Psoas muscle (tissue), 8 donors: ENCODE measurements at places on chromosomes 7 and 10. TPM values are rescaled to one million over a fixed set of nuclear protein-coding genes. Genes with fewer than 3 reads are reported as not detected.

EPDR1 gene
- 83.1 TPM for total RNA-seq

SLIT1 gene
- 0.30 TPM for total RNA-seq

GLI3 gene
- 3.2 TPM for total RNA-seq

CPA1 gene
- total RNA-seq: 1.5 TPM

HOXA6 gene
- 2.9 TPM for total RNA-seq

COL13A1 gene
- 0.94 TPM for total RNA-seq

GRCh38 chr10:44402465-44403195 is 17.7 kb upstream of the CXCL12 start:
- no peaks in the 10 kb centered on the region for H3K4me1 ChIP-seq
- no peak overlapping the region for H3K27ac ChIP-seq
- no peak overlapping the region for H3K4me3 ChIP-seq
- DNase-seq: no peak

- no peak overlapping the region for H3K4me3 ChIP-seq
- no peak for DNase-seq
- H3K27ac ChIP-seq: no peak overlapping the region
- H3K36me3 ChIP-seq: no peaks in the 10 kb centered on the region
- H3K4me1 ChIP-seq: peaks cover 5% of the 10 kb centered on the region
- H3K27me3 ChIP-seq: no peaks in the 10 kb centered on the region
Observed at GRCh38 chr7:15336146-15336545, 225.7 kb downstream of the AGMO start.

GRCh38 chr7:138891446-138891810 is 89.8 kb downstream of the KIAA1549 start:
- DNase-seq: no peak
- no peak overlapping the region for H3K27ac ChIP-seq
- peaks cover 7% of the 10 kb centered on the region for H3K4me1 ChIP-seq
- H3K27me3 ChIP-seq: no peaks in the 10 kb centered on the region
- no peaks in the 10 kb centered on the region for H3K36me3 ChIP-seq

DNA sequence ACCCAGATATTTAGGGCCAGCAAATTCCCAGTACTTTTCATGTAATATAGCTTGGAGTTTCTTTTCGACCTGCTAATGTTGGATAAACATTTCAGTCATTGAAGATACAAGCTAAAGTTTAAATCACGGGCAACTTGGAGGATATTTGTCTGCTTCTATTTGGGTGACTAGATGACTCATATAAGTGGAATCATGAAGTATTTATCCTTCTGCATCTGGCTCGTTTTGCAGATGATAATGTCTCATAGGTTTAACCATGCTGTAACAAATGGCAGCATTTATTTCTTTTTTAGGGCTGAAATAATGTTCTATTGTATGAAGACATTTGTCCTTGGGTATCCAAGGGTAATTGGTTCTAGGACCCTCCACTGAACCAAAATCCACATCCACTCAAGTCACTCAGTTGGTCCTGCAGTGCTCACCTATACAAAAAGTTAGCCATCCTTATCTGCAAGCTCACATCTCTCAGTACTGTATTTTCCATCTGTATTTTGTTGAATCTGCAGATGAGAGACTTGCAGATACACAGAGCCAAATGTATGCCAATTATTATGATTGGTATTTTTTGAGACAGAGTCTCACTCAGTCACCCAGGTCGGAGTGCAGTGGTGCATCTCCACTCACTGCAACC is 187.2 kb upstream of the CSTF2T start:
- no peak for DNase-seq
- no peaks in the 10 kb centered on the region for H3K4me1 ChIP-seq
- H3K36me3 ChIP-seq: no peaks in the 10 kb centered on the region
- no peaks in the 10 kb centered on the region for H3K27me3 ChIP-seq

DNA sequence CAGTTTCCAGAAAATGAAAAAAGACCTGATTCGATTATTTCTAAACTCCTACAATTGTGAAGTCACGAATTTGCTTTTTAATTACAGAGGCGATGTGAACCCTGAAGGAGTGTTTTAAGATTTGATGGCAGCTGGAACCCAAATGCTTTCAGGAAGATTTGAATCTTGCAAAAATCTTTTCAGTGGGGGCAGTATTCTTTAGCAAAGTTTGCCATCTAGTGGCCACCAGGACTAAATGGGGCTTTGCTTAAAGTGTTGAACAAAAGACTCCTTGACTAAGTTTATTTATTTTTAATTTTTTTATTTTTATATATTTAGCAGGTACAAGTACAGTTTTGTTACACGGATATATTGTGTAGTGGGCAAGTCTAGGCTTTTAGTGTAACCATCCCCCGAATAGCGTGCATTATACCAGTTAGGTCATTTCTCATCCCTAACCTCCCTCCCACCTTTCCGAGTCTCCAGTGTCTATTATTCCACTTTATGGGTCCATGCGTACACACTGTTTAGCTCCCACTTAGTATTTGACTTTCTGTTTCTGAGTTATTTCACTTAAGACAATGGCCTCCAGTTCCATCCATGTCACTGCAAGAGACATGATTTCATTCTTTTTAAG is 98.8 kb downstream of the CACNB2 start:
- H3K27me3 ChIP-seq: peaks cover 9% of the 10 kb centered on the region
- no peak overlapping the region for H3K27ac ChIP-seq
- H3K4me3 ChIP-seq: no peak overlapping the region
- no peaks in the 10 kb centered on the region for H3K4me1 ChIP-seq

- no peak overlapping the region for H3K4me3 ChIP-seq
- no peaks in the 10 kb centered on the region for H3K4me1 ChIP-seq
- H3K36me3 ChIP-seq: peaks cover 5% of the 10 kb centered on the region
- DNase-seq: no peak
Observed at GRCh38 chr10:93680412-93681047, 21.9 kb downstream of the FRA10AC1 start.

- peaks cover 7% of the 10 kb centered on the region for H3K27me3 ChIP-seq
- no peak overlapping the region for H3K4me3 ChIP-seq
- no peak overlapping the region for H3K27ac ChIP-seq
- no peak for DNase-seq
Observed at GRCh38 chr10:133279326-133280226, 2.9 kb upstream of the ADAM8 start.

DNA sequence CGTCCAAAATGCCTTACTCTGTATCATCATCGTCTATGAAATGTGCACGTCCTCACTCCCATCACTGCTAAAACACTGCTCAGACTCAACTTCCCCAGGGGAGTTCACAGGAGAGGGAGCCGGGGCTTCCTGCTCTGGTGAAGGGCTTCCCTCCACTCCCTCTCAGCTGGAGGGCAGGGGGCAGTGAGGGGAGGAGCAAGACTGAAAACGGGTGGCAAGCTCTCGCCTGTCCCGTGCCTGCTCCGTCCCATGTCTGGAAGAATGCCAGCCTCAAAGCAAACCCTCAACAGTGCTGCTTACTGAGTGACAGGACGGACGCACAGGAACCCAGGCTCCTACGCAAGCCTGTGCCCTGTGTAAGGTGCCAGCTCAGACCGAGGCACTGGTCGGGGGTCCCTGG is 25.1 kb downstream of the PRKAG2 start:
- no peak overlapping the region for H3K27ac ChIP-seq
- H3K36me3 ChIP-seq: no peaks in the 10 kb centered on the region
- H3K4me3 ChIP-seq: no peak overlapping the region
- DNase-seq: peak; percentile 65

- no peaks in the 10 kb centered on the region for H3K27me3 ChIP-seq
- H3K4me3 ChIP-seq: peak overlapping the region; percentile 75
- no peak overlapping the region for H3K27ac ChIP-seq
- peaks cover 9% of the 10 kb centered on the region for H3K4me1 ChIP-seq
- DNase-seq: no peak
Observed at GRCh38 chr7:148982654-148983199, 45.6 kb downstream of the PDIA4 start.

GRCh38 chr7:36227223-36227622 is 74.2 kb downstream of the EEPD1 start:
- peaks cover 51% of the 10 kb centered on the region for H3K4me1 ChIP-seq
- no peaks in the 10 kb centered on the region for H3K36me3 ChIP-seq
- H3K27ac ChIP-seq: peak overlapping the region; percentile 53
- DNase-seq: peak; percentile 71
- no peak overlapping the region for H3K4me3 ChIP-seq

GRCh38 chr7:117548035-117548434 is 68.2 kb downstream of the CFTR start:
- no peaks in the 10 kb centered on the region for H3K4me1 ChIP-seq
- no peak for DNase-seq
- H3K4me3 ChIP-seq: no peak overlapping the region
- no peaks in the 10 kb centered on the region for H3K36me3 ChIP-seq
- no peak overlapping the region for H3K27ac ChIP-seq

DNA sequence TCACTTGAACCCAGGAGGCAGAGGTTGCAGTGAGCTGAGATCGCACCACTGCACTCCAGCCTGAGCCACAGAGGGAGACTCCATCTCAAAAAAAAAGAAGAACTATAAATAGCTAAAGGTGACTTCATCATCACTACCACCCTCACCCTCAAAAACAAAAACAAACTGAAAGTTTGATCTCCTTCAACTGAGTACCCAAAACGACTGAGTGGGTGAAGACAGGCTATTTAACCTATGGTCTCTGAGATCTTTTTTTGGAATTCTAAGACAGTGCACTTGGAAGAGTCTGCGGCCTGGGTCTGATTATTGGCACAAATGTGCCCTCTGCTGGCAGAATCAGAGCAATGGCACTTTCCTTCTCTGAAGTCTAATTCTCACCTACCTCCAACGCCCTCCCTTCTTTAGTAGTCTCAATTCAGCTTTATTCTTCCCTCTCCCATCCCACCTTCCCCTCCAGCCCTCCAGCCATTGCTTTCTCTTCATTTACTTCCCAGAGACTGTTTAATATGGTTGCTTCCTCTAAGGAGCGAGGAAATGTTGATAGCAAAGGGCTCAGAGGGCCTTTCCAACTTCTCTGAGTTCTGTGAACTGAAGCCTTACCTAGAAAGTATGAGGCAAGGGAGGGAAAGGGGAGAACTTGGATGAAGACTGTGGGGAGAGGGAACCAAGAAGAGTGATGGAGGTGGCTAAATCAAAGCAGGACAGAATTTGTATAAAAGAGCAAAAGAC is 2.9 kb upstream of the MYOZ1 start:
- H3K27ac ChIP-seq: peak overlapping the region; percentile 98
- H3K4me1 ChIP-seq: peaks cover 50% of the 10 kb centered on the region
- H3K36me3 ChIP-seq: no peaks in the 10 kb centered on the region
- no peak for DNase-seq
- H3K4me3 ChIP-seq: no peak overlapping the region

- H3K27ac ChIP-seq: no peak overlapping the region
- no peak overlapping the region for H3K4me3 ChIP-seq
- no peaks in the 10 kb centered on the region for H3K4me1 ChIP-seq
- no peaks in the 10 kb centered on the region for H3K36me3 ChIP-seq
- H3K27me3 ChIP-seq: no peaks in the 10 kb centered on the region
- DNase-seq: no peak
Observed at GRCh38 chr7:90536449-90536848, 59.7 kb upstream of the CDK14 start.

- no peaks in the 10 kb centered on the region for H3K36me3 ChIP-seq
- H3K27ac ChIP-seq: no peak overlapping the region
- no peaks in the 10 kb centered on the region for H3K4me1 ChIP-seq
- H3K4me3 ChIP-seq: no peak overlapping the region
Observed at GRCh38 chr7:47714669-47715607, 133.0 kb upstream of the TNS3 start.

DNA sequence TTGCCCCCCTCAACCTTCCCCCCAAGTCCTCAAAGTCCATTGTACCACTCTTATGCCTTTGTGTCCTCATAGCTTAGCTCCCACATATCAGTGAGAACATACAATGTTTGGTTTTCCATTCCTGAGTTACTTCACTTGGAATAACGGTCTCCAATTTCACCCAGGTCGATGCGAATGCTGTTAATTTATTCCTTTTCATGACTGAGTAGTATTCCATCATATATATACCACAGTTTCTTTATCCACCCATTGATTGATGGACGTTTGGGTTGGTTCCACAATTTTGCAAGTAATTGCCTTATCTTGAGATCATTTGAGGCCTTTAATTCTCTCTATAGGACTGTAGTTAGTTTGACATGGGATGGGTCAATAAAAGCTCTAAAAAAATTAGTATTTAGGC is 124.7 kb downstream of the ARL4A start:
- H3K27me3 ChIP-seq: no peaks in the 10 kb centered on the region
- H3K27ac ChIP-seq: no peak overlapping the region
- no peak for DNase-seq
- no peak overlapping the region for H3K4me3 ChIP-seq
- H3K36me3 ChIP-seq: no peaks in the 10 kb centered on the region
- H3K4me1 ChIP-seq: no peaks in the 10 kb centered on the region

- H3K27me3 ChIP-seq: no peaks in the 10 kb centered on the region
- no peak overlapping the region for H3K27ac ChIP-seq
- no peaks in the 10 kb centered on the region for H3K4me1 ChIP-seq
- H3K36me3 ChIP-seq: no peaks in the 10 kb centered on the region
- DNase-seq: no peak
Observed at GRCh38 chr10:351770-352334, 216.6 kb downstream of the ZMYND11 start.

DNA sequence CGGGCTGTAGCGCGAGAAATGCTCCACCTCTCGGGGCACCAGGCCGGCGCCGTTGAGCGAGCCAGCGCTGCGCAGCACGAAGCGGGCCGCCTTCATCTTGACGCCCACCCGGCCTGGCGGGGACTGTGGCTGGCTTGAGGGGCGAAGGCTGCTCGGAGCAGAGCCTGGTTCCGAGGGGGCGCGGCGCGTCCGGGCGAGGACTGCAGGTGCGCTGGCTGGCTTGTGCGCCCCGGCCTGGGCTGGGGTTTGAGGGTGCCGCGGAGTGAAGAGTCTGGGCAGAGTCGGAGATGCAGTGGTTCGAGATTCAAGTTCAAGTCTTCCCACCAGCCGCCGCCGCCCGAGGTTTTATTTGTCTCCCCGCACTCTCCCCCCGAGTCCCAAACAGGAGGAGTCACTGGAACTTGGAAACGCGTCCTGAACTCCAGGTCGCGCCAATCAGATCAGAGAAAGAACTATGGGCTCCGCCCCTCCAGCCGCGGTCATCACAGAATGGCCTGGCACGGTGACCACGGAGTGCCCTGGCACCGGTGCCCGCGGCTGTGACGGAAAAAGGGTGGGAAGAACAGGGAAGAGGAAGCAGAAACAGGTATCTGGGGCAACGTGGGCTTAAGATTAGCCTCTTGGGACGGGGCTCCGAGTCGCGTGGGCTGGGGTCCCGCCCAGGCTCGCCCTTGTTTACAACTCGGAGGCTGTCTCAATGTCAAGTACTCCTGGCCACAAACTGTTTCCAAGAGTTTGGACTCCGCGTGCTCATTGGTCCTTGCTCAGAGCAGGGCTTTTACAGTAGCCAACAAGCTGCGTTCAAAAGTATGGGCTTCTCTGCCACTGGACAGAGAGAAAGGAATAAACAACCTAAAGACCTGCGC is at the start of gene PDK4:
Gene PDK4, minus strand, starts transcription at position 319 of the 866 bp plus-strand sequence. Its CDS starts 223 bp downstream, at position 96.
- no peaks in the 10 kb centered on the region for H3K27me3 ChIP-seq
- peak within 1 kb of the TSS; percentile 98 for H3K27ac ChIP-seq
- peaks cover 2% of the 10 kb centered on the region for H3K36me3 ChIP-seq
- peaks cover 43% of the 10 kb centered on the region for H3K4me1 ChIP-seq
